ENCODE measurements at places on chromosomes 3 and 15.

DNA sequence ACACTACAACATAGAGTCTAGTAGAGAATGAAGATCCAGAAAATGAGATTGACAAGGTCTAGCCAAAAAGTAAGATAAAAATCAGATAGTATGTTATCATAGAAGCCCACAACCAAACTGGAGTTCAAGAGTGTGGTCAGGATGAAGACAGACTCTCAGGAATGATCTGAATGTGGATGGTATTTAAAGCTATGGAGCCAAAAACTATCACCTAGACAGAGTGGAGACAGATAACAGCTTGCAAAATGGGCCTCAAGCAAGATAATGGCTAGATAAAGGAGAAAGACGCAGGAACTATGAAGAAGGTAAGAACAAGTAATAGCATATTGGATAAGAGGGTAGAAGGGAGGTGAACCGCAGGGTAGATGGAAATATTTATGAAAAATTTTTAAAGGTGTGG, 35.4 kb downstream of the ZMAT3 start:
- DNase-seq: no peak

GRCh38 chr15:76576523-76577279, 240.1 kb downstream of the ISL2 start:
- DNase-seq: no peak

DNA sequence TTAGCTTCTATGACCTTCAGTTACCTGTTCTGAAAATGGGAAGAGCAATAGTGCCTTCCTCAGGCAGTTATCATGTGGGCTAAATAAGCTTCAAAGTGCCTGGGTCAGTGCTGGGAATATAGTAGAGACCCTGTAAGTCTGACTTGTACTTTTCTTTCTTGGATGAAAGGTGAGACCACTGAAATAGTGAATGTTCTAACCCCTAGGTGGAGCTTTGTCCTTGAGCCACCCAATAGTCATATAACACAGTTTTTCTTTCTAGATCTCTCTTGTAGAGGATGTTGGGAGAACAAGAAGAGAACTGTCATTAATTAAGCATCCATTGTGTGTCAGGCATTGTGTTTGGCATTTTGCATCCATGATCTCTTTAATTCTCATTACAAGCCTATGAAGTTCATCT, 13.0 kb upstream of the BFSP2 start:
- no peak for DNase-seq

- DNase-seq: no peak
Observed at GRCh38 chr3:5143464-5143863, 21.4 kb downstream of the ARL8B start.

DNA sequence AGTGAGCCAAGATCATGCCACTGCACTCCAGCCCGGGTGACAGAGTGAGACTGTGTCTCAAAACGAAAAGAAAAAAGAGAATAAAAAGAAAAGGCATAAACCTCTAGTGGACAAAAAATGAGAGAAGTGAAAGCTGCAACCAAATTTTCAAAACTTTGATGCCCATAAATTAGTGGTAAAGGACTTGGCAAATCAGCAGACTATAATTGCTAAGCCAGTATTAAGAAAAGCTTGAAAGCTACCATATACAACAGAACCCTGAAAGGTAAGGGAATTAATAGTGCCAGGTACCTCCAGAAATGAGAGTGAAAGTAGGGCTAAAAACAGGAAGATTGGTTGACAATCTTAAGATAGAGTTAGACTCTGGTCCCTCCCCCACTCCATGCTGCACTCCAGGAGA, 32.9 kb upstream of the SLC22A13 start:
- DNase-seq: no peak

DNA sequence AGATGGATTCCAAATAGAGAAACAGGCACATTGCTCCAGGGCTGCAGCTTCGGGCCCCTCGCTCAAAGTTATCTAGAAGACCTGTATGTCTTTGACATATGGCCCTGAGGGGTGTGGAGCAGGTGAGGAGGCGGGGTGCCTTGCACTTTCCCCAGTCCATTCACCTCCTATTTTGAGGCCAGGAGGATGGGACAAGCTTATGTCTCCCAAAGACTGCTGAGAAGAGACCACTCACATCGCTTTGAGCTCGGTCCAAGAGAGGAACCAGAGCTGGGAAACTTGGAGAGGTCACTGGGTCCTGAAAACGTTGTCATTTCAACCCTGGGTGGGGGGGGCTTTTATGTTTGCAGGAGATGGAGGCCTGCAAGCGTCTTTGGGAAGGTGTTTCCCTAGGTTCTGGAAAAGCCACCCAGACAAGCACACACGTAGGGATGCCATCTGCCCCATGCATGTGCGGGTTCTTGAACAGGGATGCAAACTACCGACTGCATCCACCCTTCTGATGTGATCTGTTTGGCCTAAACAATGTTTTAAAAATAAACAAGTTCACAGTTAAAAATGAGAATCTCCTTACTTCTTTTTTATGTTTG, 33.7 kb upstream of the SYNM start:
- DNase-seq: no peak

DNA sequence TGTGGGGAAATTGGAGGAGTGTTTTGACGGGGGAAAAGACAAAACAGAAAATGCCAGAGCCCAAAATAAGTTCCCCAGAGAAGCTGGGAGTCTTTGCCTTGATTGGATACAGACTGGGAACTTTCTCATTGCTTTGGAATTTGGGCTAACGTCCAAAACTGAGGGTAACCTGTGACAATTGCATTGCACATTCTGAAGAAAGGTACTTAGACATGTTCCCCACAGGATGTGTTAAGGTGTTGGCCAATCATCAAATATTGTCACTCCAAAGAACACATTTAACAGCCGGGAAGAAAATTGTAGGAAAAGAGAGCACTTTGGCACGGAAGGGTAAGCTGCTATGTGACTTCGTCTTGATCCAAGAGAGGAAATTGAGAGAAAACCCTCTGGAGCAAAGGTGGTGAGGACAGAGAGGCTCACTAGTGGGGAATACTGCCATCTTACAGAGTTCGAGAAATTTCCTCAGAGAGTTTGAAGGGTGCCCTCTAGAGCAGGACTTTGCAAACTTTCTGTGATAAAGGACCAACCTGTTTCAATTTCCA, 619.5 kb upstream of the TBL1XR1 start:
- no peak for DNase-seq

DNA sequence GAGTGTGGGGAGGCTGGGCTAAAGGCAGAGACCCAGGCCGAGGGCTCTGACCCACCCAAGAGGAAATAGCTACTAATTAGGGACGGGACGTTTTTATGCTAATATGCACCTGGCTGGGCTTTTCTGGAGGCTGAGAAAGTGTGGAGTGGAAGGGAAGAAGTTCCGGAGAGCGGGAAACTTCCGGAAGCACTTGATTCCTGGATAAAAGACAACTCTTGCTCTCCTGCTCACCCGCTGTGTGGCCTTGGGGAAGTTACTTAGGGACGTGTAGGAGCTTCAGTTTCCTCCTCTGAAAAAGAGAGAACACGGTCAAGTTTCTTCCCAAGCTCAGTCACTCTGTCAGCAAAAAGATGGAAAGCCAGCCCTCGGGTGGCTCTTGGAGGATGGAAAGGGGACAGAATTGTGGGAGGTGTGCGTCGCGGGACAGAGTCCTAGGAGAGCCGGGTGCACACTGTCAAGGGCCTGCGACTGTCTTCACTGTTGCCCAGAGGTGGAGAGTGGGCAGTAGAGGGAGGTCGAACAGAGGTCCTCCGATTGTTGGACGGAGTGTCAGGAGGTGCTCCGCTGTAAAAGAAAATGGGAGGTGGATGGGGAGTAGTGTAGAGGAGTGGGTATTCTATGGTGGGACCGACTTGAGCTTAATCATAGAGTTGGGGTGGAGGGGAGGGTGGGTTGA, 43.2 kb downstream of the EPHB3 start:
- no peak for DNase-seq

- no peak for DNase-seq
Observed at GRCh38 chr3:169384573-169384972, 278.9 kb downstream of the MECOM start.
